ENCODE measurements at places on chromosomes 7 and 10.

- DNase-seq: no peak
Measured at GRCh38 chr10:17075533-17076359, 53.9 kb downstream of the CUBN start.

- no peak for DNase-seq
Measured at GRCh38 chr7:135792363-135792668, 43.7 kb upstream of the FAM180A start.

- DNase-seq: no peak
Measured at GRCh38 chr7:83111391-83111790, 51.3 kb downstream of the PCLO start.

- no peak for DNase-seq
Measured at GRCh38 chr10:59702347-59702746, 7.3 kb downstream of the SLC16A9 start.

DNA sequence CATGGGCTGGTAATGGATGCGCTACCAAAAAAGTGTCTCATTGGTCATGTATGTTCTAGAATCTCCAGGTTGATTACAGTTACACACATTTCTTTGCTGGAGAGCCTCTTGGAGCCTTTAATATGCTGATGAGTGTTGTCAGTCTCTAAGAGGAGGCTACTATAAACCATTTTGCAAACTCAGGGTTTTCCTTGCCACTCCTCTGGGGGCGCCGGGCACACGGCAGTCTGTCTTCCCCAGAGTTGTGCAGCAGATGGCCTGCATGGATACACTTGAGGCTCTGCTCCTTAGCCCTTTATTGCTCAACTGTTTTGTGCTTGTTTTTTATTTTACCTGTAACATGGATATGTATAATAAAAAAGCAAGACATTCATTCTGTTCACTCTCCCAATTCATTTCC is 196.5 kb downstream of the ACTR3B start:
- DNase-seq: no peak

GRCh38 chr10:7397049-7398035 is 13.5 kb downstream of the SFMBT2 start:
- DNase-seq: no peak

- DNase-seq: no peak
Measured at GRCh38 chr10:106764360-106764759, 400.1 kb downstream of the SORCS1 start.

GRCh38 chr7:44555350-44555749 is 14.2 kb upstream of the NPC1L1 start:
- DNase-seq: no peak

DNA sequence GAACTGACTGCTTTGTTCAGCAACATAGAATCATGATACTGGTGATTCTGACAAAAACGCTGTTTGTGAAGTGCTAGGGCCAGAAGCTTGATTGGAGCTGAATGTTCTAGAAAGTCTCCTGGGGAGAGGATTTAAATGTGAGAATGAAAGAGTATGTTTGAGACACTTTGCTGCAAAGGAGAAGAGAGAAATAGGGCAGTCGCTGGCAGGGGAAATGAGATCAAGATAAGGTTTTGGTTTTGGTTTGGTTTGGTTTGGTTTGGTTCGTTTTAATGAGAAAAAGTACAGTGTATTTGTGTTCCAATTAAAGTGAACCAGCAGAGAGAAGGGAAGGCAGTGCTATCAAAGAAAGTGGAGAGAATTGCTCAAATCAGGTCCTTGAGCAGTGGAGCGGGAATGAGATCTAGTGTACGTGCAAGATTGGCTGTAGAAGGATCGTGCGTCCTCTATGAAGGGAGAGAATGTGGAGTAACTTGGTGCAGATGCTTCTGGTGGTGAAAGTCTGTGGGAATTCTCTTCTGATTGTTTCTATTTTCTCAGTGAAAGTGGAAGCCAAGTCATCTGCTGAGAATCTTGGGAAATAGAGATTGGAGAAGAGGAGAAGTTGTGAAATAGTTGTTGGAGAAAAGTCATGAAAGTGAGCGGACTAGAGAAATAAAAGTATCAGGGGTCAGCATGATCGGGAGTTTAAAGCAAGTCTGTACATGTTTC is 270.5 kb downstream of the CCDC3 start:
- no peak for DNase-seq

DNA sequence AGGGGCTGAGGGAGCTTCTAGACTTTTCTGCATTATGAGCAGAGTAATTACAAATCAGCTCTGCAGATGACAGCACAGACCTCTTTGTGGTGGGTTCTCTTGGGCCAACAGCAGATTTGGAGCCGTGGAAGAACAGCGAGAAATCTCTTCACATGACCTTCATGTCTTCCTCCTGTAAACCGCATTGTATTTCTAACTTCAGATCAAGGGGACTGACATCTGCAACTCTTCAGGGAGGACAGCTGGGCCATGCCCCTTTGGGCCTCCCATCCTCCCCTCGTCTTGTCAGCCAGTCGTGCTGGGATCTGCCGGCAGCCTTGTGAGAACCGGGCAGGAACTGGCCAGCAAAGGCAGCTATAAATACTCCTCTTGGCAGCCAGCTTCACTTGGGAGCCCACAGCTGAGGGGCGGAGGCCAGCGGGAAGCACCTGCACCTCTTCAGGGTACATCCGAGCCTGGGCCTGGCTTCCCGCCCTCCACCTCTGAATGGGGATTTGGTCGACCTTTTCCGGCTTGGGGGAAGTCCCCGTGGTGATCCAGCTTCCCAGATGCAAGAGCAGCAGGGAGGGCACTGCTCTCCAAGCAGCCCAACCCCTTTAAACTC is 54.7 kb downstream of the STEAP1B start:
- DNase-seq: peak; percentile 60

DNA sequence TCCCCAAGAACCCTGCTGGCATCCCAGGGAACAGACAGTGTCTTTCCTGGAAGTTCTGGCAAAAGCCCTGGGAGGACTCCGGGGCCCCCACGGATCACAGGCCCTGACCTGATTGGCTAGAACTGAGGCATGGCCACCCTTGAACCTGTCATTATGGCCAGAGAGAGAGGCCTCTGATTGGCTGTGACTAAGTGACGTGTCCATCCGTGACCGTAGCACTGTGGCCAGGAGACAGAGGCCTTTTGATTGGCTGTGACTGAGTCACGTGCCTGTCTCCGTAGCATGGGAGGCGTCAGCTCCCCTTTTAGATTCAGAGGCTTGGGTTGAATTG is 163.8 kb downstream of the RGS10 start:
- DNase-seq: no peak

- no peak for DNase-seq
Measured at GRCh38 chr10:116511365-116511764, 34.4 kb upstream of the PNLIP start.

- no peak for DNase-seq
Measured at GRCh38 chr7:111362506-111363054, 199.7 kb downstream of the IMMP2L start.

- DNase-seq: no peak
Measured at GRCh38 chr7:17530741-17531421, 232.4 kb downstream of the AHR start.

GRCh38 chr7:157630301-157630853 is 293.6 kb downstream of the DNAJB6 start:
- no peak for DNase-seq

DNA sequence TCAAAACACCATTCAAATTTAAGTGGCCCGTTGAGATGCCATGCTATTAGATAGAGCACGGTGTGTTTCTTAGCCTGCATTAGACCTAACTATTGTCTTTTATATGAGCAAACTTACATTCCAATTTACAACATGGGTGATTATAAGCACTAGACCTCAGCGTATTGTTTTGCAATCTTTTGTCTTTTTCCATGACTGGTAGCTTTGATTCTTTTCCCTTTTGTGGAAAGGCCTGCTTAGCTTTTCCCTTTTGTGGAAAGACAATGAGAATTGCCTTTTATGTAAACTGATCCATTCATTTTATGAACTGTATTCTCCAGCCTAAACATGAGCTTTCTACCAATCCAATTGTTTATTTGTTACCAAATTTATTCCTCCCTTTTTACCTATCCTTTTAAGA is 823.1 kb downstream of the CCSER2 start:
- DNase-seq: no peak

- no peak for DNase-seq
Measured at GRCh38 chr10:36053775-36054174, 411.7 kb upstream of the FZD8 start.

DNA sequence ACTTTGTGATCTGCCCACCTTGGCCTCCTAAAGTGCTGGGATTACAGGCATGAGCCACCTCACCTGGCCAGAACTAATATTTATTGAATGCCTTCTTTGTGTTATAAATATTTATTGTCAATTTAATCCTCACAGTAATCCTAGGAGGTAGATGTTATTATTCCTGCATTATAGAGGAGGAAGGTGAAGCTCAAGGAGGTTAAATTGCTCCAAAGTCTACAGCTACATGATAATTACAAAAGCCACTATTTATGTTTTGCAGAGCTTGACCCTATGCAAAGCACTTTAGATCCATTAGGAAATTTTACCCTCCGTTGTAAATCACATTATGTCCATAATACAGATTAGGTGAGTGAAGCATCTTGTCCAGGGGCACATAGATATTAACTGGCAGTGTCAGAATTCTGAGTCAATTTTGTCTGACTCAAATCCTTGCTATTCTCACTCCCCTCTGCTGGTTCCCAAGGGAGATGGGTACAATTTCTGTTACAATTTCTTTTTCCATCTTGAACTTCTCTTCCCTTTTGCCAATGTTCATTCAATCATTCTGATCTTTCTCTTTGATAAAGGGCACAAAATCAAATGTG is 25.7 kb upstream of the CDK14 start:
- no peak for DNase-seq

DNA sequence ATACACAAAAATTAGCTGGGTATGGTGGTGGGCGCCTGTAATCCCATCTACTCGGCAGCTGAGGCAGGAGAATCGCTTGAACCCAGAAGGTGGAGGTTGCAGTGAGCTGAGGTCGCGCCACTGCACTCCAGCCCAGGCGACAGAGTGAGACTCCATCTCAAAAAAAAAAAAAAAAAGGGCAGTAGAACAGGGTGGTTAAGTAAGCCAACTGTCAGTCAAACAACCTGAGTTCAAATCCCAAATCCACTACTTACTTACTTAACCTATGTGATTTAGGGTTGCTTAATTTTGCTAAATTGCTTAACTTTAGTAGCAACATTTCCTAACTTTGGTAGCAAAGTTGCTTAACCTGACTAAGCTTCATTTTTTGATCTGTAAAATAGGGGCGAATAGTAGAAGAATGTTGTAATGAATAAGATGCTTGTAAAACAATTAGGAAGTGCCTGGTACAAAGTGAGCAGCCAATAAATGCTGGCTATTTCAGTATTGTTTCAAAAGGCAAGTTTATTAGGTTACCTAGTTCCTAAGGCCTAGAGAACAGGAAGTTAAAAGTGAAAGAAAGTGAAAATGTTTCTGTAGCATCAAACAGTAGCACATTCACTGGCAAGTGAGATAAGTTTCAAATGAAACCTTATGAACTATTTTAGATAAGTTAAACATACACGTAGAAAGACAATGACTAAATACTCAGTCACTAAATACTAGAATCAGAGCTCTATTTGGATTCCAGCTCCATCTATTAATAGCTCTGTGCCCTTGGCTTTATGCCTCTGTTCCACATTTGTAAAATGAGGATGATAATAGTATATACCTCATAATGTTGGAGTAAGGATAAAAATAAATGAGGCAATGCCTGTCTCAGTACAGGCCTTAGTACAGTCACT is 64.3 kb downstream of the HOXA1 start:
- DNase-seq: no peak

DNA sequence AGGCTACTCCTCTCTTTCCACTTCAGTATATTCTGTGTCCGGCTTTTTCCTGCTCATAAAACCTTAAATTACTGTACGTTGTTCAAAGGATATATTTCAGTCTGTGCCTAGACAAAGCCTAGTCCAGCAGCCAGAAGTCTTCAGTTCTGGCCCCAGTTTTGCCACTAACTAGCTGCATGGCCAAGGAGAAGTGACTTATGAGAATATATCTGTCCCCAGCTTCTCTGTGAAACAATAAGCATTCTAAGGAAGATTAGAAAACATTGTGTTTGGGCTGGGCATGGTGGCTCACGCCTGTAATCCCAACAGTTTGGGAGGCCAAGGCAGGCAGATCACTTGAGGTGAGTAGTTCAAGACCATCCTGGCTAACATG is 105.0 kb upstream of the HDAC9 start:
- DNase-seq: no peak

DNA sequence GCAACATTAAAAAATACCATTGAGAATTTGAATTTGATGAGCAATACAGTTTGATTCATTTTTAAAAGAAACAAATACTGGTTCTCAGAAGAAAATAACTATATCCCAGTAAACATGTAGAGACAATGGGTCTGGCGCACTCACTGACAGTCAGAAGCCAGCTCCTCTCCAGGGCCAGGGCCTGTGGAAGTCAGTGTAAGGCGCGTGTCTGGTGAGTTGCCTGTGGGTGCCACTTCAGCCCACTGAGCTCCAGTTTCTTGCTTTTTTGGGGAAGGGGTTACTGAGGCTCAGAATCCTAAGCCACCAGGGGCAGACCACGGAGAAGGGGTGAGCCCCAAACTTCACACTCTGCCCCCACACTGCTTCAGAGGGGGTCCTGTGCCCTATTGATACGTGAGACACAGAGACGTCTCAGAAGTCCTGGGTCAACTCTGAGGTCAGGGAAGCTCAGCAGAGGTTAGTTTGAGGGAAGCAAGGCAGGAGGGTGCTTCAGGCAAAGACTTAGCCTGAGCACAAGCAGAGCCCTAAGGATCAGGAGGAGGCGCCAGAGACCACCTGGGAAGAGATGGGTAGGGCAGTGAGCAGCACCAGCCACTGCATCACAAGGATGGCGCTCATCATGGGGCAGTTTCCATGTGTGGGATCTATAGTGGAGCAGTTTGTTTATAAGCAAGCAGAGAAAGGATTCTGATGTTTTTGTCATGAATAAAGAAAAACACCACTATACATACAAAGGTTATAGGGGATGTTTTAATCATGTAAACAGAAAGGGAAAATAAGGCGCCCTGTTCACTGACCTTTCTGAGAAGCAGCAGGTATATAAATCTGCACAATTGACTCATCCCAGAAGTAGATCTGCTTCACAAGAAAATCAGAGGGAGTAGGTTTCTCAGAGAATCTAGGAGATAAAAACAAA is 95.7 kb downstream of the PKD1L1 start:
- peak; percentile 13 for DNase-seq

- DNase-seq: no peak
Measured at GRCh38 chr10:102815790-102816549, 21.2 kb downstream of the CYP17A1 start.

GRCh38 chr10:5206799-5207198 is 10.2 kb downstream of the AKR1C4 start:
- DNase-seq: no peak

DNA sequence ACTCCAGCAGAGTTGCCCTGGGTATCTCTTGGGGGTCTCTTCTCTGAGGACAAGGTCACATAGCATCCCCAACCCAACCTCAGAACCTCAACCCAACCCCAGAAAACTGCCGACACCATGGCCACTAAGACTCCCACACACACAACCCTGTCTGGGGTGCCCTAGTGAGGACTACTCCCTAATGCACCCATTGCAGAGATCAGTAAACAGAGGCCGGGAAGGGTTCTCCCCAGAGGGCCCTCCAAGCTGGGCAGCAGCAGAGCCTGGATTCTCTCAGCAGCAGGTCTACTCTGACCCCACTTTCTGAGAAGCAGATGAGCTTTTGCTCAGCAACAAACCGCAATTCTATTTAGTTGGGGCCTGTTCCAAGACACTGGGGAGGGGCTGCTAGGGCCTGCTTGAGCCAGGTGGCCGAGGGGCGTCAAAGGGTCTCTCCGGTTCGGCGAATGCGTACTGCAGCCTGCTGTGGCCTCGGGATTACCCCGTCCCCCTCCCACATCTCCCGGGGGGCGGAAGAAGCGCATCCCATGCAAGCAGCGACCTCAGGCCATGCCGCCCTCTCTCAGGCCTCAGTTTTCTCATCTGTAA is 828 bp downstream of the OGDHL start:
- DNase-seq: no peak

- no peak for DNase-seq
Measured at GRCh38 chr7:35714862-35715261, 19.9 kb upstream of the HERPUD2 start.

All from nephron progenitor cell (in vitro differentiated cells).